ENCODE measurements at places on chromosomes 3 and 15. TPM values are rescaled to one million over a fixed set of nuclear protein-coding genes. Genes with fewer than 3 reads are reported as not detected.

- H3K4me1 ChIP-seq: no peaks in the 10 kb centered on the region
- no peak overlapping the region for H3K4me3 ChIP-seq
- H3K27ac ChIP-seq: no peak overlapping the region
- DNase-seq: no peak
Measured at GRCh38 chr3:148748283-148748682, 50.6 kb downstream of the AGTR1 start.

DNA sequence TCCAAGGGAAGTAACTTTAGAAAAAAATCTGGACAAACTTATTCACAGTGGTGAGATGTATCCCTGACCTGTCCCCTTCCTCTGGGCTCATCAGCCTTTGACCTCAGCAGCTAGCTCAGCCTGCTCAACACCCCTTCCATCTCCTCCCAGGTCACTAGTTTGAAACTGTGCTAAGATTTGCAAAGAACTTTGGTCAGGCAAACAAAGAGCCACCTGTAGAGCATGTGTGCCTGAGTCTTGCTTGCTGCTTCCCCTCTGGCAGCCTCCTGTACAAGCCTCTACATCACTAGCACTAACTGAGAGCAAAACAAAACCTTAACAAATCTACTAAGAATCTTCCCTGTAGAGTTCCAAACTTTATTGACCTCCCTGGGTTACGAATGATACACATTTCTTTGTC, 43.9 kb downstream of the NR1I2 start:
- H3K4me1 ChIP-seq: no peaks in the 10 kb centered on the region
- H3K4me3 ChIP-seq: no peak overlapping the region
- no peaks in the 10 kb centered on the region for H3K27me3 ChIP-seq
- no peak overlapping the region for H3K27ac ChIP-seq
- DNase-seq: no peak

- no peaks in the 10 kb centered on the region for H3K27me3 ChIP-seq
Measured at GRCh38 chr3:33196538-33196937, 22.1 kb downstream of the SUSD5 start.

DNA sequence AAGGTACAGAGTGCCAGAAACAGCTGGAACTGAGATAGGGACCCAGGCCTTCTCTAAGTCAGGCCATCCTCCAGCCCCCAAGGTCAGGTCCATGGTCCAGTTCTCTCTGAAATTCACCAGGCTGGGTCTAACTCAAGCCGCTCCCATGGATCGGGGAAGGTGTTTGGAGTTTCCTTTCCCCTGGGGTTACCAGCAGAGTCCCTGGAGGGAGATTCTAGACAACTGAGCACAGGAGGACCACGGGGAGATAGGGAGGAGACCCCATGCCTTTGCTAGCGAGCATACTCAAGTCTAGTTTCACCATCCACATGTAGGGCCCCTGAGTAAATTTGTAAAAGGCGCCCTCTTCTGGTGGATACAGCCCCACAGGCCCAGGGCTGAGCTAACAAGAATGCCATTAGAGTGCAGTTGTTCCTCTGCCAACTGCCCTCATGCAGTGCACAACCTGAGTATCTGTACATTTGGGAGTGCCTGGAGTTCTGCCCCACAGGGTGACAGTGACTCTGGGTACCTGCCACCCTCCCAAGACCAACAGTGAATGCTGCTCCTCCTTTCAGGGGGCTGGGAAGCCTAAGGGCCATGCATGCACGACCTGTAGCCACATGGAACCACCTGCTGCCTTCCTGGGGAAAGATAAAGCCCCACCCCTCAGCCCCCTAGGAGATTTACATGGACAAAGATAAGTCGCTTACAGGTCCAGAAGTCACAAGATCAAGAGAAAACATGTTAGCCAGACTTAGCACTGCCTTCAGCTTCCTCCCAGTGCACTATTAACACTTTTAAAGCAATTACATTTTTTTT, 89.0 kb downstream of the IQSEC1 start:
- no peaks in the 10 kb centered on the region for H3K36me3 ChIP-seq
- H3K4me3 ChIP-seq: no peak overlapping the region
- H3K4me1 ChIP-seq: no peaks in the 10 kb centered on the region
- H3K27ac ChIP-seq: no peak overlapping the region

DNA sequence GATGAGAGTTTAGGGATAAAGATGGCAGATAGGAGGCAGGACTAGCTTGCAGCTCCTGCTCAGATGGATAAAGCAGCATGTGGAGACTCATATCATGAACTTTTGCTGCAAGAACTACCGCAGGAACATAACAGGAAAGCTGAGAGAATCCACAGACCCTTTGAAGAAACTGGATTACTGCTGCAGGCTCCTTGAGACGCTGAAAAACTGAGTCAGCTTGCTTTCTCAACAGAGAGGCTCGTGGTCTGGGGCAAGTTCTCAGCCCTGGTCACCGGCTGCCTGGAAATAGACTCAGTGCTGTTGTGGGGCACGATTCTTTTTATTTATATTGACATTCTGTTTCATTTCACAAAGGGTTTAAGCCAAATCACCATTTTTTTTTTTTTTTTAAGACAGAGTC, 28.8 kb upstream of the TRIM59 start:
- H3K27me3 ChIP-seq: no peaks in the 10 kb centered on the region
- no peak overlapping the region for H3K4me3 ChIP-seq
- DNase-seq: no peak
- H3K27ac ChIP-seq: no peak overlapping the region

The ZPLD1 gene
- not detected for total RNA-seq
